ENCODE measurements at places on chromosomes 5 and 9.

- DNase-seq = no peak
Measured at GRCh38 chr5:65334077-65334476, 147.6 kb downstream of the ADAMTS6 start.

GRCh38 chr9:123775289-123776284, 154.3 kb downstream of the DENND1A start:
- no peak for DNase-seq

- DNase-seq = no peak
Measured at GRCh38 chr5:173772384-173773059, 115.6 kb upstream of the CPEB4 start.

GRCh38 chr9:91560301-91560700, 136.7 kb upstream of the NFIL3 start:
- no peak for DNase-seq

GRCh38 chr9:105341434-105342146, 97.1 kb downstream of the SLC44A1 start:
- no peak for DNase-seq

- no peak for DNase-seq
Measured at GRCh38 chr9:73093016-73093739, 58.5 kb upstream of the ANXA1 start.
